SW 1271 (cell line): ENCODE measurements at places on chromosomes 5 and 9.

DNA sequence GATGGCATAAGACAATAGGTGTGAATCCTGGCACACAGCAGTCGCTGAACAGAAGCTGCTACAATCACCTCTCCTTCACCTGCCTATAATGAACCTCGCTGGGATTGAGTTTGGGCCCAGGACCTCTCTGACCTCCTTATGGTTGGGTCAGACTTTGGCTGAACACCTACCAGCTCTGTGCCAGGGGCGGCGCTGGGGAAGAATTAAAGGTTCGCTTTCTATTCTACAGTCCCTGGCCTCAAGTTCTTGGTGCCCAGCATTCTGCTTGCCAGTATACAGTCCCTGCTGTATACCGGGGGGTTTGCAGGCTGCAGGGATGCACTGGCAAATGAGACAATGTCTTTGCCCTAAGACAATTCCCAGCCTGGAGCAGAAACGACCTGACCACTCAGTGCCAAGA is 895 bp upstream of the STRBP start:
- DNase-seq = no peak

DNA sequence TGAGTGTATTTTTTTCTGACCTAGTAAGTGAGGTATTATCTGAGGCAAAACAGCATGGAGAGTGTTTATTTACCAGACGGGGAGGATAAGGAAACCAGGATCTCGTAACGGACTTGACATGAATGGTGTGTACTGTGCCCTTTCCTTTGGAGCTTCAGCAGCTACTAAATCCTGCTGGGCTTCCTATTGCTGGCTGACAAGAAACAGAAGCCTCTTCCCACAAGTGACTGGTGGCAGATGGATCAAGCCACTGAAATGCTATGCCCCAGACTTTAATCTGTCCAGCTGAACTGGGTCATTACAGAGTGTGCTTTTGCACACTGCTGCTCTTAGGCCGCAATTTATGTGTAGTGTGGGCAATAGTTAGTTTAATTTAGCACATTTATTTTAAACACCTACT is 162.7 kb upstream of the MRPS30 start:
- DNase-seq = no peak

DNA sequence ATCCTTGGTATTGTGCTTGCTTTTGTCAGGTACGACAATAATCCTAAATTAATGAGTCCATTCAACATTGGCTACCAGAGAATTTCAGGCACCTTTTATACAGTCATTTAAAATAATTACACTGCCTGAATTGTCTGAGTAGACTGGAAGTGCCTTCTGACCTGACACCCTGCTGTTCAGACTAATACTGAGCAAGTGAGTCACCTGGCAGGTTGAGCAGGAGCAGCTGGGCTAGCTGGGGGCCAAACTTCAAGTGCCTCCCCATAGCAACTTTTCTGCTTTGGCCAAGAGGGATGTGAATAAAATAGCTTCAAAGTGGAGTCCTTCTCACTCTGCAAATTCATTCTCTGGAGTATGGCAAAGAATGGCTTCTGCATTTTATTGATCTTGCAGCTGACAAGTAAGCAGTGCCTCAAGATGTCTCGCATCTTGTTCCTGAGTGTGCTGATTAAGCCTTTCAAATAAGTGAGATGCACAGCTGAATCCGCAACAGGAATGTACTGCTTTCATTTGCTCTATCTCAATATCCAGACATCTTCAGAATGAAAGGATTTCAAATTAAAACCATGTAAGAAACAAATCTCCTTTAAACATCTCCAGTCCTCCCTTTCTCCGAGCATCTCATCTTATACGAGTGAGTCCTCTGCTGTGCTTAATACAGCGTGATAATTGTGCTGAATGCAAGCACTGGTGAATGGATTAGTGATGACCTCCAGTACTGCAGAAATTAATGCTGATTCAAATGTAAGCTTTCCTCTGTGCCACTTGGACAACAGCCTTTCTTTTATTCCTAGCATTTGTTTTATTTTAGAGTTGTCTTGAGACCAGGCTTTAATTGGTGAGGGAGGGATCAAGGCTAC is 271.2 kb downstream of the EDIL3 start:
- no peak for DNase-seq

DNA sequence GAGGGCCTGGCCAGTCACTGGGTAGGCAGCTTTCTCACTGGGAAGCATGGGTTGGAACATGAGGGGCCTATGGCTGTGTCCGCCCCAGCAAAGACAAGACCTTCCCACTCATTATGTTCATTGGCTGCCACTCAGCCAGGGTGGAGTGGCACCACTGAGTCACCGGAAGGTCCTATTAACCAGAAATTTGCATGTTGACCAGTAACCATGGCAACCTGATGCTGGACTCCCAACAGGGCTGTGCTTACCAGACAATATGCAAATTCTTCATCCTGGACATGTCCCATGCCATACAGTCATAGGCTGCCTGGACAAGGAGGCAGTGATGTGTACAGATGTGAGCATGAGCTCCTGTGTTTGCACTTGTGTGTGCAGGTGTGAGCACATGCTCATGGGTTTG is 66.7 kb downstream of the PSD2 start:
- no peak for DNase-seq

DNA sequence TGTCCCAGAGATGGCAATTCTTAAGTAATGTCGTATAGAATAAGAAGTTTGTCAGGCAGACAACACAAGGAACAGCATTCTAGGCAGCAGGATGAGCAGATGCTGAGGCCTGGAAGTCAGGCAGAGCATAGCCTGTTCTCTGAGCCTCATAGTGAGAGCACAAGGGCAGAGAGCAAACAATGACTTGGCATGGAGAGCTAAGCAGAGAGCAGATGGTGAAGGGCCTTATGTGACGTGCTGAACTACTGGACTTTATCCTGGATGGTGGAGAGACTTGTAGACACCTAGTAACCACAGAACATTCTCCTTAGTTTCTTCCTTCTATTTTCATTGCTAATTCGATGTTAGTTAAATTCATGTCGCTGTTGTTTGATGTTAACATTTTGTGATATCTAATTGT is 60.1 kb downstream of the KCTD16 start:
- no peak for DNase-seq

GRCh38 chr9:68416936-68417564 is 60.6 kb downstream of the PGM5 start:
- DNase-seq = peak; percentile 4

DNA sequence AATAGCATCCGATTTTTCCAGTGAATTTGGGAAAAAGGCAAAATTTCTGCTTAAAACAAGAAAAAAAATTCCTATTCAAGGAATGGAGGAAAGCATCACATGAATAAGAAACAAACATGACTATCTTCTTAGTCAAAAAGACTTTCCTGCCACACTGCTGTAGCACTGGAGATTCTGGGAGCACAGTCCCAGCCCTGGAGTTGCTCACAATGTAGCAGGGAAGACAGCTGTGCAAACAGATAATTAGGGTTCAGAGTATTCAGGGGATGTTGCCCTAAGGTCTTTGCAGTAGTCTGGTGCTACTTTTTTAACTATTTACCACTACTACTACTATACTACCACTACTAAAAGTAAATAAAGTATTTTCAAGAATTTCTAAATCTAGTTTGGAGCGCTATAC is 86.5 kb downstream of the BNC2 start:
- no peak for DNase-seq

DNA sequence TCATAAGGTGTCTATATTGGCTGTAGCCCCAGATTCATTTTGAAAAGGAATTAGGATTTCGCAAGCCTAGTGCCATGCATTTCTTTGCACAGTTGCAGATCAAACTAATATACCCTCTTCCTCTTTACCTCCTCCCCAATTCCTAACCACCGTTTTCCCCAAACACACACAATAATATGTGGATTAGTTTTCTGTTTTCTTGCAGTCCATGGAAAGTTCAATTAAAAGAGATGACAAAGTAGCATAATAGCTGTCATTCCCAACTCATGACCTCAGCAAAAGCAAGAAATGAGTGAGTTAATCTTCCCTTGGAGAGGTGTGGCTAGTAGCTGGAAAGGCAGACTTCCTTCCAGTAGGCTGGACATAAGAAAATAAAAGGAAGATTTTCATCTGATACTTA is 349.1 kb downstream of the TMEM232 start:
- no peak for DNase-seq
